ENCODE measurements at places on chromosomes 1 and 21. TPM values are rescaled to one million over a fixed set of nuclear protein-coding genes. Genes with fewer than 3 reads are reported as not detected.

The GPR3 gene
- 3.2 TPM for total RNA-seq

The NEK7 gene
- total RNA-seq, result 69.3 TPM

The CHAF1B gene
- total RNA-seq, result 33.8 TPM

The ASCL5 gene
- total RNA-seq, result not detected

The PLA2G4A gene
- total RNA-seq, result 0.21 TPM

The IFI44L gene
- 16.7 TPM for total RNA-seq

The AGO3 gene
- 26.1 TPM for total RNA-seq

The SNX27 gene
- total RNA-seq, result 31.9 TPM

The MROH9 gene
- not detected for total RNA-seq

The NBPF4 gene
- not detected for total RNA-seq

The F3 gene
- 0.16 TPM for total RNA-seq

The SPRR2B gene
- total RNA-seq, result not detected

The ZNF593OS gene
- not detected for total RNA-seq

The S100A14 gene
- 0.16 TPM for total RNA-seq

The FAM72B gene
- total RNA-seq, result 24.3 TPM

The NHLH1 gene
- total RNA-seq, result 0.66 TPM

The C4BPA gene
- not detected for total RNA-seq

The HNRNPR gene
- total RNA-seq, result 241 TPM

The TMEM59 gene
- total RNA-seq, result 119 TPM

The DMBX1 gene
- total RNA-seq, result not detected

The OLFM3 gene
- total RNA-seq, result not detected

The MSH4 gene
- total RNA-seq, result 0.54 TPM

The UBE2U gene
- not detected for total RNA-seq

The LYPLA2 gene
- total RNA-seq, result 96.1 TPM

The MYCL gene
- total RNA-seq, result 0.62 TPM

The SPRR2F gene
- total RNA-seq, result not detected

The LRRC3 gene
- 1.8 TPM for total RNA-seq

The CELA3B gene
- not detected for total RNA-seq
